HS-27A (cell line): ENCODE measurements at places on chromosomes 16 and 17.
A peak's percentile ranks its signal among the peaks of the same experiment; 100 is the strongest.

DNA sequence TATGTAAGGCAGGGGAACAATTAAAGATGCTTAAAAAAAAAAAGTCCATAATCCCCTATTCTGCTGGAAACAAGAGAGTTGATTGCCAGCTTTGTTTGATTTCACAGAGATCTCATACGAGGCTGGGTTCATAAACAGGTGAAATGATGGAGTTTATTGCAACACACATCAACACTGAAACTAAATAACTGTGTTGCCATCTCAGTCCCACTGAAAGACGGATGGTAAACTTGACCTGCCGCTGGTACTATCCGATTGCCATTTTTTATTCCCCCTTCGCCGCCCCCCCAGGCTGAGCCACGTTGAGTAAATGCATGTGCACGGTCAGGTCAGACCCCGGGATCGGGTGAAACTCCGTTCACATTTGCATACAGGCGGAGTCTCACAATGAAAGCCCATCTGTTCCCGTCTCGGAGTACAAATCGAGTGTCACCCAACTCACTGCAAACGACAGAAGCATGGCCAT, 119.2 kb downstream of the SKAP1 start:
- no peak for DNase-seq

- DNase-seq, result no peak
Measured at GRCh38 chr17:78966123-78966813, 13.5 kb downstream of the LGALS3BP start.

- no peak for DNase-seq
Measured at GRCh38 chr17:10088444-10088843, 110.0 kb downstream of the GAS7 start.

DNA sequence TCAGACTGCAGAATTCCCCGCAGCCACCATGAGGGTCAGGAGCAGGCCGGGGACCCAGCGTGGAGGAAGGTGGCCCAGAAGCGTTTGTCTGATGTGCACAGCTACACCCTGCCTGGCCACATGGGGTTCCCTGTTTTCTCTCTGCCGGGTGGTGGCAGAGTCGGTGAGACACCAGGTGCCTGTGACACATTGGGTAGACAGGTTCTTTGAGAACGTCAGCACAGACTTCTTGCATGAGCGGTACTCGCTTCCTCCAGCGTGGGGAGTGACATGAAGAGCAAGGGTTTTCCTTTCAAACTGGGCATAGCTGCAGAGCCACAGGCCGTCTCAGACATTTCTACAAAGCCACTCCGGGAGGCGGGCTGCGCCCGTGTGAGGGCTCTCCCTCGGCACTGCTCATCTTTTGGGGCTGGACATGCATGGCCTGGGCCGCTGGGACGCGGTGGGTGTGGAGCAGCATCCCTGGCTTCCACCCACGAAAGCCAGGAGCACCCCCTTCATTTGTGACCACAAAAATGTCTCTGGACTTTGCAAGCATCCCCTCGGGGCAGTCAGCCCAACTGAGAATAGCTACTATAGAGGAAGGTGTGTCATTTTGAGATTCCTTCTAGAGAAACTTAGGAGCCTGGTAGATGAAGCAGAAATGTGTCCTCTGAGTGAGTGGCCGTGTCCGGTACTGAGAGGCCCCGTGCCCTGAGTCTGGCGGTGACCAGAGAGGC, 26.0 kb downstream of the NME3 start:
- DNase-seq, result peak; percentile 29

DNA sequence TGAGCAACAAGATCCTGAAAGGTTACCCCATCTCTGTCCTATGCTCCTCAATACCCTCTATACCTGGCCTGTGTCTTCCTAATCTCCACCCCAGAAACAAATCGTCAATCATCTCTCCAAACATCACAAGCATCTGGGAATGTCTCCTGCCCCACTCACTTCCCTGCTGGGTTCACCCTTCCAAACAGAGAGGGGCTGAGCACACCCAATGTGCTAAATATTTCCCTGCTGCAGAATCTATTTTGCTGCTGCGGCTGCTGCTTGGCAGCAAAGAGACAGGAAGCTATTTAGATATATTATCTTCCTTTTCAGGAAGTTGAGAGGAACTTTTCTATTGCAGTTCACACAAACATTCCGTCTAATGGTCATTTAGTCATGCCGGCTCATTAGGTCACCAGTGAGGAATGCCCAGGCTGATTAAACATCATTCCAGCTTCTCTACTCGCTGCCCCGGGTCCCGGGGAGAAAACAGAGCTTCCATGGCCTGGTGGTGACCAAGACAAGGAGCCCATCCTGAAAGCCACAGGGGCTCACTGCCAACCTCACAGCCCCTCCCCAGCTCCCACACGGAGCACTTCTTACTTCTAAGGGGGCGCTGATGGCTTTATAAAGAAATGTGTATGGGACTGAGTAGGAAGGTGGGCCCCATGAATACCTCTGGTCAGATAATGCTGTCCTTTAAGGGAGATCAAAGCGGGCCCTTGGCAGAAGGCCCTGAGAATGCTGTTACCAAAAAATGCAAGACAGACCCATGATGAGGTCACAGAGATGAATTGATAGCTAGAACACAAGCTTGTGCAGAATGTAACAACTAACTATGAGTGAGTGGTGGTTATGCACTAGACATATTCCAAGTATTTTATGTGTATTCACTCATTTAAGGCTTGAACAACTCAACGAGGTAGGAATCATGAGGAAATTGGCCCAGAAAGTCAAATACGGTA, 218.3 kb downstream of the SOX9 start:
- peak; percentile 86 for DNase-seq

DNA sequence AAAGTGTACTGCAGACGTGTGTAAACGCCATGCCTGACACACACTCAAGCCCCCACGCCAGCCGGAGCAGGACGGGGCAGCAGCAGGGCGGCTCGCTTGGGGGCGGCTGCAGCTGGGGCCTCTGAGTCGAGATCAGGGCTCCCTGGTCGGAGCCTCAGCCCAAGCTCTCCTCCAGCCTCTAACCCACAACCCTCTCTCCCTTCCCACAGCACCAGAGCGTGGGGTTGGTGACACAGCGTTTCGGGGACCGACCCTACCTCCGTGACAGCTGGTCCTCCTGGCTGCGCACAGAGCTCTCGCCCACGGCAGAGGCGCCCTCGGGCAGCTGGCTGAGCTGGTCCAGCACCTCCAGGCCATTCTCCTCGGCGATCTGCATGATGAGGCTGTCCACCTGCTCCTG, 11.2 kb downstream of the CHMP1A start:
- DNase-seq, result no peak

DNA sequence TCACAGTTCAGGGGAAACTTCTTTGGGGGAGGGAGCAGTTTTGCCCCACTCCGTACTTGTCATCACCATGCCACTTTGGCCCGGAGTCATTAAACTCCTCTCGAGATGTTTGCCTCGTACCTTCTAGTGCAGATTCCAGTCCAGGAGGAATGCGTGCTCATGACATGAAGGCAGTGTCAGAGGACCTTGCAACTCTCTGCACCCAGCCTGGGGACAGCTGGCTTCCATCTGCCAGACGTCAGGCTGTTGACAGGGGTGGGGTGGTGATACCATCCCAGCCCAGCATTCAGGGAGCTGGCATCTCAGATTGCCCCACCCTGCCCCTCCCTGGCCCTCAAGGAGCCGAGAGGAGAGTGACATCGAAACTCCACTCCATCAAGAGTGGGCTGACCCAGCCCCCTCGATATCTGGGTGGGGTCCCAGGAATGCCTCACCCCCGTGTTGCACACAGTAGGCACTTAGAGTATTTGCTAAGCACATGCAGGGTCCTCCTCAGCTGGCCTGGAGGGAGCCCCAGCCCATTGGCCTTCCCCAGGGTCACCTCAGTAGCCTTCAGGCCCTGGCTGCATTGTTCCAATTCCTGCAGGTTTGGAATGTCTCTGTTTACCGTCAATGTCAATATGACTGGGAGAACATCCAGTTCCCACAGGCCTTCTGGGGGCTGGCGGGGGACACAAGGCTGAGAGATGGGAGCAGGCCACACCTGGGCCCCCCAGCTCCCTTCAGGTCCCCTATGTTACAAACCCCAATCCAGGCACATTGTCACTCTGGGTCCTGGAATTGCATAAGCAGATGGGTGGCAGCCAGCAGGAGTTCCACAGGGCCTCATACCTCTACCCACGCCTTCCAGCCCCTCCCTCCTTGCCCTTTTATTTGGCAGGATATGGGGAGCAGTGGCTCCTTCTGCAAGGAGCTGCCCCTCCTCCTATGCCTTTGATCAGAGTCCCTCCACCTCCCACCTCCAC, 21.3 kb upstream of the EMP2 start:
- DNase-seq, result no peak

DNA sequence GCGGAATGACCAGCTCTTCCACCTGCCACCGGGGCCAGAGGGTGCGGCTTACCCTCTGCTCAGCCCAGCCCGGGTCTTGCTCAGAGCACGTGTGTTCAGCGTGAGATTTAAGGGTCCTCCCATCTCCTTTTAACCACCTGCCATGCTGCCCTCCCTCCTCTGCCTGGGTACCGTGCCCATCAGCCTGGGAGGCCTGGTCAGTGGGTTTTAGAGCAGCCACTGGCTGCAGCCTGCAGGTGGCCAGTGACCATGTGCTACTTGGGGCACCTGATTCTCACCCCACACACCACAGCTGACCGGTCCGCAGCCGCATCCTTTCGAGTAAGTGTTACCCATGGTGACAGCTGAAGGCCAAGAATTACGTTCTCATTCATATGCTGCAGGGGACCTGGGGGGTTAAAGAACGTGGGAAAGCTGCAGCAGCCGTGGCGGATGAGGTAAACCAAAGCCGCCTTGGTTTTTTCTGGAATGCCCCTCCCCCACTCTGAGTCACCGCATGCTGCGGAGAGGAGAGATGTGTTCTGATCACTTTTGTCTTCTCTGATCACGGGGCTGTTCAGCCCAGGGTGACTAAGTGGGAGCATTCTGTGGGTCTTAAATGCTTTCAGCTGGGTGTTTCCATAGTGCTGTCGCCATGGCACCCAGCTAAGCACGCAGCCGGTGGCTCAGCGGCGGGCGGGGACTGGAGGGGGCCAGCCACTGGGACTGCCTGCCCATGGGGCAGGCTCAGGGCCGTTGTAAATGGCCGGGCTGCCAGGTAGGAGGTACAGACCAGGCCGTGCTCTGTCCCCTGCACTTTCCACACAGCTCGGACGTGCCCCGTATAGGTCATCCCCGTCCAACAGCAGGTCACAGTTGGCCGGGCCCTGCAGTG, 59.8 kb downstream of the BAIAP2 start:
- peak; percentile 75 for DNase-seq

- no peak for DNase-seq
Measured at GRCh38 chr16:8676737-8677375, 2.4 kb downstream of the ABAT start.

GRCh38 chr16:88534638-88535190, 35.5 kb upstream of the ZC3H18 start:
- no peak for DNase-seq

- no peak for DNase-seq
Measured at GRCh38 chr17:71114911-71115668, 945.8 kb downstream of the KCNJ2 start.

DNA sequence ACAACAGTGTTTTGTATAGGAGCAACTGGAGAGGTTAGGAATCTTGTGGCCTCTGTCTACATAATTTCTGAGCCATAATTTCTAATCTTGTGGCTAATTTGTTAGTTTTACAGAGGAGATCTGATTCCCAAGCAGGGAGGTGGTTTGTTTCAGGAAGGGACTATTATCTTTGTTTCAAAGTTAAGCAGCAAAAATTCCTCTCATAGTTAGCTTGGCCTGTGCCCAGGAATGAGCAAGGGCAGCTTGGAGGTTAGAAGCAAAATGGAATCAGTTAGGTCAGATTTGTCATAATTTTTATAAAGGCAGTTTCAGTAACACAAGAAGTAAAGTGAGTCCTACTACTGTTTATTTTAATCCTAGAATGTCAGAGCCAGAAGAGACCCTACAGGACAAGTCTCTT, 2.0 kb upstream of the RDM1 start:
- DNase-seq, result no peak

- no peak for DNase-seq
Measured at GRCh38 chr17:38577244-38577643, 28.5 kb downstream of the SRCIN1 start.

- no peak for DNase-seq
Measured at GRCh38 chr17:557371-557770, 157.3 kb downstream of the VPS53 start.

DNA sequence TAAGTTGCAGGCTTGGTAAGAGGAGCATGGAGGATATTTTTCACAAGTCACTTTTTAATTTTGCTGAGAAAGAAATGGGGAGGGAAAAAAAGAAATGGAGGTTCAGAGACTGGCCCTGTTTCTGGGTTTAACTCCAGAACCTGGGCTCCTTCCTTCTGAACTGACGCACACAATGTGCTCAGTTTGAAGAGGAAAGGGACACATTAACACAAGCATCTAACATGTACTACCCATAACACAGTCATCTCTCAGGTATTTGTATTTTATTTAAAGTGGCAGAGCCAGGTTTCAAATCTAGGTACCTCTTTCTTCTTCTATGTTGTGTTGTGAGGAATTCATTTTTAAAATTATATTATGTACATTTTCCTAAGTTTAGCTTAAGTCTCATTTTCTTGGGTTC, 5.3 kb upstream of the TMEM100 start:
- no peak for DNase-seq

DNA sequence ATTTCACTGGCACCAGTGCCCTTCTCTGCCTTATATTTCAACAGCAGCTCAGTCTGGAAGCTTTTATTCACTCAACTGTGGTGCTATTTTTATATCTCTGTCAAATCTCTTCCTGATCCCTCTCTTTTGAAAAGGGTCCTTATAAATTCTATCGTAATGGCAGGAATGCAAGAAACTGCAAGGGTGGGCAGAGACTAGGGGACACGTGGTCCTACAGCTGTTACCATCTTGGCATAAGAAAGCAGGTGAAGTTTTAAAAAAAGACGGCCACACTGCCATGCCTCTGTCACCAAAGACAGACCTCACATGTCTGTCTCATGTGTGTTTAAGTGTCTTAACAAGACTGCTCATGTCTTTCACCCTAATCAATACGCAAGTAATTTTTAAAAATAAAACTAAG, 368.4 kb upstream of the CDH11 start:
- no peak for DNase-seq
